Uterus (tissue), 4 donors: ENCODE measurements at places on chromosomes 2 and 18. TPM values are rescaled to one million over a fixed set of nuclear protein-coding genes. Genes with fewer than 3 reads are reported as not detected.

Gene ABHD1
- not detected for total RNA-seq

DNA sequence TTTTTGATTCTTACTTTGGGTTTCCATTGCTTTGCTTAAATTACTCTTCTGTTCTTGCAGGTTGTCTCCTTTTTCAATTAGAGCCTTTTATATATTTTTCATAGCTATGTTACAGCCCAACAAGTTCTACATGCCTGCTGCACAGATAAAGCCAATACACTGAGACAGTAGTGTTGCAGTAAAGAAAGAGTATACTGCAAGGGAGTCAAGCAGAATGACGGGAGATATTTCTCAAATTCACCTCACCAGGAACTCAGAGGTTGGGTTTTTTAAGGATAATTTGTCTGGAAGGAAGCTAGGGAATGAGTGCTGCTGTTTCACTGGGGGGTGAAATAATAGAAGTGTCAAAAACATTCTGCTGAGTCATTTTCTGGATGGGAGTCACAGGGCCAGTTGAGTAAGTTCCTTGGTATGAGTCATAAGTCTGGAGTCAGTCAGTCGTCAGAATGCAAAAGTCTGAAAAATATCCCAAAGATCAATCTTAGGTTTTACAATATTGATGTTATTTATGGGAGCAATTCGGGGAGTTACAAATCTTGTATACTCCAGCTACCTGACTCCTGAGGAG is 193.0 kb upstream of the RGPD4 start:
- H3K27me3 ChIP-seq, result no peaks in the 10 kb centered on the region
- no peaks in the 10 kb centered on the region for H3K4me1 ChIP-seq
- H3K27ac ChIP-seq, result no peak overlapping the region
- no peak overlapping the region for H3K4me3 ChIP-seq
- no peaks in the 10 kb centered on the region for H3K36me3 ChIP-seq

DNA sequence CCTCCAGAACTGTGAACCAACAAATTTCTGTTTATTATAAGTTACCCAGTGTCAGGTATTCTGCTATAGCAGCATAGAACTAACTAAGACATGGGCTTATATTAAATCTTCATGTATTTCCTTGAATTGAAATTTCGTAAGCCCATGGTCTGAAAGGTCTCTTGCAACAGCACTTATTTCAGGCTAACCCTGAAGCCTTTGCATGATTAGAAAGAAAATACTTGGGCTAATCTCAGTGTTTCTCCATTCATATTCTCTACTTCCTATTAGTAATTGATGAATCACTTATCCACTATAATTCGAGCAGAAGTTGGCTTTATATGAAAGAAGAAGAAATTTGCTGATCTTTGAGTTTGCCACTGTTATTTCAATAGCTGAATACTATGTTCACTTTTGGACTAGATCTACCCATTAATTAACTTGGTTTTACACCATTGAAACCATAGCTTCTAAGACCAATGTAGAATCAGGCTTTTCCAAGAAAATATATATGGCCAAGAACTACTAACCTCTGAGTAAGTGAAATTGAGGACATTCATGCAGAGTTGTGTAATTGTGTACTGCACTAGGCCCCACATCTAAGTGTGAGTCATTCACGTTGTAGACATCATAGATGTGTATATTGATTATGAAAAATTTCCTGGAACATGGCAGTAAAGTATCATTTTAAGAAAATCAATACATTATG is 731.6 kb downstream of the SOCS6 start:
- no peaks in the 10 kb centered on the region for H3K27me3 ChIP-seq
- no peak overlapping the region for H3K4me3 ChIP-seq
- no peak overlapping the region for H3K27ac ChIP-seq
- no peaks in the 10 kb centered on the region for H3K36me3 ChIP-seq
- no peak for DNase-seq
- H3K4me1 ChIP-seq, result no peaks in the 10 kb centered on the region

DNA sequence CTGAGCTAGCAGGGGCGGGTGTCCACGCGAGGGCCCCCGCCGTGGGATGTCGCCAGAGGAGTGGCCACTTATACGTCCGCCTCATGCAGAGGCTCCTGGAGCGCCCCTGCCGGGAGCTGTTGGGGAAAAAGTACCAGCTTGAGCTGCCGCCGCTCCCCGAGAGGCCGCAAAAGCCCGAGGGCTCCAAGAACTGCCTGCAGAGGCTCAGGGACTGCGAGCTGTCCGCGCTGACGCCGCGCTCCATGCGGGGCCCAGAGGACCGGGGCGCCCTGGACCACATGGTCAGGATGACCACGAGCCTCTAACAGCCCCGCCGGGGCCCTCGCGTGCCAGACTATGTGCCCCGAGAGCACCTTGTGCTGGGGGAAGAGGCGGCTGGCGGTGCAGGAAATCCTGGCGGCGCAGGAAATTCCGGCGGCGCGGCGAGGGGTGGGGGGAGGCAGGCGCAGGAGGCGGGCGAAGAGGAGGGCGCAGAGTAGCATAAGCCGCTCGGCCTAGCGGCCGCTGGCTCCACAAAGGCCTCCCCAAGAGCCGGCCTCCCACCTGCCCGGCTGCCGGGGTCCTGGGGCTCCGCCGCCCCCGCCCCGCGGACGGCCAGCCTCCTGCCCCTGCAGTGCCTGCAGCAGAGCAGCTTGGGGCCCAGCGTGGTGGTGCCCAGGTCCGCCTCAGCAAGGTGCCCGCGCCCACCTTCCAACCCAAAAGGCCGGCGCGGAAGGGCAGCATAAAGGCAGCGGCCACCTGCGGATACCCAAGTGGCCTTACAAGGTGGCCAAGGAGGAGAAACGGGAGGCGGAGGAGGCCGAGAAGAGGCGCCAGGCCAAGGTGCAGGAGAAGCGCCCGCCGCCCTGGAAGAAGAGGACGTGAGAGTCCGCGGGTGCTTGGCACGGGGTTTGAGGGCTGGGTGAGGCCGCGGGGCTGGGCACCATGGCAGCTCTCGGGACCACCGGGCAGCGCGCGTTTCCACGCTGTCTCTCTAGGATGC is 42.1 kb upstream of the TRIM43B start:
- H3K4me3 ChIP-seq, result peak overlapping the region; percentile 55
- DNase-seq, result peak; percentile 35
- peak overlapping the region; percentile 65 for H3K27ac ChIP-seq

DNA sequence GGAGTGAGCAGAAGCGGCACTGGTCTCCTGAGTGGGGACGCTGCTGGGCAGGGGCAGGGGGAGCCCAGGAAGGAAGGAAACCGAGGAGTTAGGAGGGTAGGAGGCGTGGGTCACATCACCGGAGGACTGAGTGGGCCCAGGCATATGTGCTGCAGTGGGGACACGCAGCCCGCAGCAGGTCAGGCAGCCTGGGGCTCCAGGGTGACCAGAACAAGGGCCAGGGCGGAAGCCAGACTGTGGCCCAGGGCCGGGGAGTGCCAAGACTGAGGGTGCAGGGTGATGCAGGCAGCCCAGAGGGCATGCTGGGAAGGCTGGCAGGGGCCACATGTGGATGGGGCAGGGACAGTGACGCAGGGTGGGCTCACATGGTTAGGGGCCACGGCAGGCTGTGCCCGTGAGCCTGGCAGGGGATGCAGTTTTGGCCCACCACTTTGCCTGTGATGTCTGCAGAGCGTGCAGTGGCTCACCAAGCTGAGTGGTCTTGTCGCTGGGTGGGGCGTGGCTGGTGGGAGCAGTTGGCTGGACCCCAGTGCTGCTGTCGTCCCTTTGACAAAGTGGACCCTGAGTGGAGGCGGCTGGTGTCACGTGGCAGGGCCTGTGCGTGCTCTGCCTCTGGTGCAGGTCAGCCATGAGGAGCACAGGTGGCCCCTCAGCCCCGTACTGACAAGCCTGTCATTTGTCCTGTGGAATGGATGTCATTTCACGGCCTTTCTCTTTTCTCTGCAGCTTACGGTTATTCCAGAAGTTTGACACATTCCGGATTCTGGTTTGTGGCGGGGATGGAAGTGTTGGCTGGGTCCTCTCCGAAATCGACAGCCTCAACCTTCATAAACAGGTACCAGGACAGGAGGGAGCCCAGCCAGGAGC is 87.1 kb downstream of the DGKD start:
- no peaks in the 10 kb centered on the region for H3K27me3 ChIP-seq
- no peaks in the 10 kb centered on the region for H3K4me1 ChIP-seq
- no peaks in the 10 kb centered on the region for H3K36me3 ChIP-seq
- H3K4me3 ChIP-seq, result no peak overlapping the region
- no peak overlapping the region for H3K27ac ChIP-seq

DNA sequence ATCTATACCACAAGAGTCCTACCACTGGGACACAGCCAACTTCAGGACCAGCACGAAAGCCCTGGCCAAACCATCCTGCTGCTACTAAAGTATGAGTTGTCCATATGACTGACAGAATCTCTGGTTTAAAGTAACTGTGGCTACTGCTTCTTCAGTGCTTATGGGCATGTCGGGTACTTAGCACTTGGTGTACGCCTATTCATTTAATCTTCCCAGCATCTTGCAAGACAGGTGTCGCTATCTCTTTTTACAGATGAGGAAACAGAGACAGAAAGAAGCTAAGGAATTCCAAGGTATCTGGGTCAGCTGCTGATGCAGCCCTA is 203.4 kb upstream of the ID2 start:
- H3K27ac ChIP-seq, result no peak overlapping the region
- H3K36me3 ChIP-seq, result no peaks in the 10 kb centered on the region
- no peaks in the 10 kb centered on the region for H3K4me1 ChIP-seq
- H3K4me3 ChIP-seq, result no peak overlapping the region
- no peaks in the 10 kb centered on the region for H3K27me3 ChIP-seq
- DNase-seq, result no peak

DNA sequence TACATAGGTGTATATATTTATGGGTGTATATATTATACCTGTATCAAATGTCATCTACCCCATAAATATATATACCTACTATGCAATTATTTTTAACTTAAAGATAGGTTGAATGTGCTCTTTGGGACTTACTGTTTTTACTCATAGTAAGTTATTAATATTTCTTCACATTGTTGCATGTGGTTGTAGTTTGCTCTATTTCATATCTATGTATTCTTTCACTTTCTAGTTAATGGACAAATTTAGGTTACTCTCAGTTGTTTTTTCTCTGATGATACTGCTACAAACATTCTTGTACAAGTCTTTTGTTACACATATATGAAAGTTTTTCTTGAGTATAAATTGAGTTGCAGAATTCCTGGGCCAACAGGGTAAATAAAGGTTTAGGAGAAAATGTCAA is 601.8 kb upstream of the ID2 start:
- H3K27me3 ChIP-seq, result no peaks in the 10 kb centered on the region
- H3K27ac ChIP-seq, result no peak overlapping the region
- DNase-seq, result no peak
- H3K4me3 ChIP-seq, result no peak overlapping the region
- no peaks in the 10 kb centered on the region for H3K4me1 ChIP-seq

Gene MYO5B
- total RNA-seq, result 0.34 TPM

GRCh38 chr2:230258483-230258882 is 32.9 kb downstream of the SP140 start:
- DNase-seq, result no peak
- no peaks in the 10 kb centered on the region for H3K27me3 ChIP-seq

Gene SIX3
- not detected for total RNA-seq

DNA sequence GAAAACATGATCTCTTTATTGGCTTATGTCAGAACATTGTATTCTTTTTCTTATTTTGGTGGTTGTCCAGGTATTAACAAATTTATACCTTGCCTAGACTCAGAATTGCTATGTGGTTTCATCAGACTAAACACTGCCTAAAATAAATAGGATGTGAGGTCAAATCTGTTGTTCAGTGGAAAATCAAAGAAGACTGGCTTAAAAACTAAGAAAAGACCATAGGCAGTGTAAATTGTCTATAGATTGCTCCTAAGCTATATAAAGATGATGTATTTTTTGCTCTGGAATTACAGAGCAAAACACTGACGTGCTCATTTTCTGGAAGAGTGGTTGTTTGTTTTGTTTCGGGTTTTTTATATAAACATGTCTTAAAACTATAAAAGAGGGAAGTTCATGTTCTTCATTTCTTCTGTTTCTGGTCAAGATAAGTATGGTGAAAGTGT is 266.0 kb downstream of the ALPK2 start:
- no peaks in the 10 kb centered on the region for H3K27me3 ChIP-seq
- H3K4me1 ChIP-seq, result no peaks in the 10 kb centered on the region
- H3K36me3 ChIP-seq, result no peaks in the 10 kb centered on the region
- no peak overlapping the region for H3K4me3 ChIP-seq
- no peak for DNase-seq
- H3K27ac ChIP-seq, result peak overlapping the region; percentile 79

Gene ESPNL
- 7.7 TPM for total RNA-seq

Gene FNDC4
- 0.59 TPM for total RNA-seq

GRCh38 chr18:24536326-24536725 is 75.9 kb downstream of the HRH4 start:
- no peaks in the 10 kb centered on the region for H3K36me3 ChIP-seq
- no peak overlapping the region for H3K4me3 ChIP-seq
- no peak overlapping the region for H3K27ac ChIP-seq
- H3K27me3 ChIP-seq, result no peaks in the 10 kb centered on the region

DNA sequence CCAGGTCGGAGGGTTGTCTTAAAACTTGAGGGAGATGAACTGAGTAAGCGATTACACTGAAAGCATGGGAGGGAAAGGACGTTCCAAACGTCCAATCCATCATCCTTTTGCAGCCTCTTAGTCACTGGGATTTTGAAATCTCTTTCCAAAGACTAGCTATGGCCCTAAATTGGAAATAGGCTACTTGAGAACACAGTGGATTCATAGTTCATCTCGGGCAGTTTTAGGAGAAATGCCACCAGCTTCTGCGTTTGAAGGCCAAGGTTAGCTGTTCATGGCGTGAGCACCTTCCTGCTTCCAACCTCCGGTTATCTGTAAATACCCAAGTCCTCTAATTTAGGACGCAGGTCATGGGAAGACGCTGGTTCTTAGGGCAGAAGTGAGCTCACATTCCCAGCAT is 821 bp upstream of the EML6 start:
- peak overlapping the region; percentile 67 for H3K27ac ChIP-seq
- no peaks in the 10 kb centered on the region for H3K27me3 ChIP-seq
- peaks cover 3% of the 10 kb centered on the region for H3K4me1 ChIP-seq
- H3K4me3 ChIP-seq, result peak overlapping the region; percentile 64
- DNase-seq, result no peak
- H3K36me3 ChIP-seq, result no peaks in the 10 kb centered on the region

DNA sequence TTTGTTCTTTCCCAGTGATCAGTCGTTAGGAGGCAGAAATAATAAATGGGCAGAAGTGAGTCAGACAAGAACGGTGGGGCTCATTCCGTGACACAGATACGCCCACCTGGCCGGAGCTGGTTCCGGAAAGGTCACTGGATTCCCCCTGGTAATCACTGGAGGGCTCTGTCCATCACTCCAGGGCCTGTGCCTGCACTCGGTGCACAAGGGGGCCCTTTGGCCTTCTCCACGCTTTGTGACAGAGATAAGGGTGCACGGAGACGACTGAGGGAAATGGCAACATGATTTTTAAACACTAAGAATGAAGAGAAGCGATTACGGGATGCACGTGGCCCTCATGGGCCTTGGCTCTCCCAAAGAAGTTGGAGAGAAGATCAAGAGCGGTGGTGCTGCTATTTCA is 84.4 kb downstream of the PTGR3 start:
- H3K27ac ChIP-seq, result no peak overlapping the region
- H3K27me3 ChIP-seq, result no peaks in the 10 kb centered on the region
- no peak overlapping the region for H3K4me3 ChIP-seq

GRCh38 chr2:228197504-228197903 is 16.0 kb upstream of the SPHKAP start:
- no peaks in the 10 kb centered on the region for H3K4me1 ChIP-seq
- H3K27ac ChIP-seq, result no peak overlapping the region
- no peak for DNase-seq
- no peak overlapping the region for H3K4me3 ChIP-seq
- H3K36me3 ChIP-seq, result no peaks in the 10 kb centered on the region
- no peaks in the 10 kb centered on the region for H3K27me3 ChIP-seq
